Stomach (tissue), 19 donors: ENCODE measurements at places on chromosomes 1 and 21. TPM values are rescaled to one million over a fixed set of nuclear protein-coding genes. Genes with fewer than 3 reads are reported as not detected.

DNA sequence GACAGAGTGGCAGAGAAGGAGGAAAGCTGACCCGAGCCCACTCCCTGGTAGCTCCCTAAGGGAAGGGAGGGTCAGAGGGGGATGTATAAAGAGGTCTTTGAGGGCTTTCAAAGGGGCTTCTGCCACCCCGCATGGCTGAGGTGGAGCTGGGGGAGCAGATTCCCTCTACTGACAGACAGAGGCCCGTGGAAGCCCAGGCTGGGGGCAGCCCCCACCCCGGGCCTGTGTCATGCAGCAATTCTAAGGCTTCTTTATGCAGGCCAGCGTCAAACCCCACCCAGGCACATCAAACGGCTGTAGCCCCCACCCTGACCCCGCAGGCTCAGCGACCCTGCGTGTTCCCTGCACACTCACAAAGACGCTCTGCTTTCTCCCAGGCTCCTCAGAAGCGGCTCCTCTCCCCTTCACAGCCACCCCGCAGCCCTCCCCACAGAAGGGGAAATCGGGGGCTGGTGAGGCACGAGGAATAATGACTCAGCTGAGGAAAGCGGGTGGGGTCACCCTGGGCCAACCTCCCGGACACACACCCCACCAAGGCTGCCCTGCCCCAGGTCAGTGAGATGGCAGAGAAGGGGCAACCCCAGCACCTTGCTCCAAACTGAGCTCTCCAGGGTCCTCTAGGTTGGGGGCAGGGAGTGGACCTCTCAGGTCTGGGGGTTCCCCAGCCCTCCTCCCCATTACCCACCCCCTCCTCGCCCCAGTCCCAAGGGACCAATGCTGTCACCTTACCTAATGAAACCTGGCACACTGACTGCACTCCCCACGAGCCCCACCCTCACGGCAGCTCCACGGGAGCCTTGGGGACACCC is 10.8 kb downstream of the SLC45A3 start:
- DNase-seq, result no peak
- no peaks in the 10 kb centered on the region for H3K27me3 ChIP-seq
- H3K27ac ChIP-seq, result peak overlapping the region; percentile 25

DNA sequence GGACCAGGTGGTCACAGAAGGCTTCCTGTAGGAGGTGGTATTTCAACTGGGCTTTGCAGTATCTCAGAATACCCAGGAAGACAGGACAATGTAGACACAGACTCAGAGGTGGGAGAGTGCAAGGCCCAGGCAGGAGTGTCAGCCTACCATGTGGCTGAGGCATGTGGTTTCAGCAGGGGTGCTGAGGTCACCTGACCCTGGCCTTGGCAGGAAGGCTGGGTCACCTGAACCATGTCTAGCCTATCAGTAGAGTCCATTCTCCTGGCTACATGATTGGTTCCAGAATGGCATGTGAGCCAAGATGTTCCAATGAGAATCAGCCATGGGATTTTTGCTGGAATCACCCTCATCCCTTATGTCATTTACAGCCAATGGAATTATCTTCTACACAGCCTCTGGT is 169.4 kb downstream of the ACTL8 start:
- DNase-seq, result no peak
- H3K27me3 ChIP-seq, result no peaks in the 10 kb centered on the region
- H3K4me3 ChIP-seq, result no peak overlapping the region

DNA sequence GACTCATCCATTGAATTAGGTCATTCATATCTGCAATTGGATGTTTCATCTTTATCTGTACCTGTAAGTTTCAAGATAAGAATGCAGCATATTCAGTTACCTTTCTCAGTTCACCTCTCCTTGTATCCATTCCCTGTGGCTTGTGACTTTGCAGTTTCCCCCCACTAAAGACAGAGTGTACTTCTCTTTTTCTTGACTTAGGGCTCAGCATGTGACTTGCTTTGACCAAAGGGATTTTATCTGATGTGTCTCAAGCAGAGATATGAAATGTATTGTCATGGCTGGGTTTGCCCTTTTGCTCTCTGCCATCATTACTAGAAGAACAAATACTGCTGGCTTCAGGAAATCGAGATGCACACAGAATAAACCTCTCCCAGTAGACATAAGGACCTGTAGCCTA is 754.8 kb downstream of the ADGRL2 start:
- no peaks in the 10 kb centered on the region for H3K4me1 ChIP-seq
- no peaks in the 10 kb centered on the region for H3K36me3 ChIP-seq
- no peak overlapping the region for H3K27ac ChIP-seq
- no peaks in the 10 kb centered on the region for H3K27me3 ChIP-seq
- H3K4me3 ChIP-seq, result no peak overlapping the region

DNA sequence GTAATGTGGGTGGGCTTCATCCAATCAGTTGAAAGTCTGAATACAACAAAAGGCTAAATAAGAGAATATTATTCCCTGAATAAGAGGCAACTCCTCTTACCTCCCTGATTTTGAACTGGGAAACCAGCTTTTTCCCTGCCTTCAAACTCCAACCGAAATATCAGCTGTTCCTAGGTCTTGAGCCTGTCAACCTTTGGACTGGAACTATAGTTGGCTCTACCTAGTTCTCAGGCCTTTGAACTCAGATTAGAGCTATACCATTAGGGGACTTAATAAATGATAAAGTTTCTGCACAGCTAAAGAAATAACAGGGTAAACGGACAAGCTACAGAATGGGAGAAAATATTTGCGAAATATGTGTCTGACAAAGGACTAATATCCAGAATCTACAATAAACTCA is 43.8 kb upstream of the BEND5 start:
- no peaks in the 10 kb centered on the region for H3K36me3 ChIP-seq
- no peak overlapping the region for H3K4me3 ChIP-seq
- H3K27me3 ChIP-seq, result no peaks in the 10 kb centered on the region
- no peak overlapping the region for H3K27ac ChIP-seq
- H3K4me1 ChIP-seq, result no peaks in the 10 kb centered on the region
- DNase-seq, result no peak

DNA sequence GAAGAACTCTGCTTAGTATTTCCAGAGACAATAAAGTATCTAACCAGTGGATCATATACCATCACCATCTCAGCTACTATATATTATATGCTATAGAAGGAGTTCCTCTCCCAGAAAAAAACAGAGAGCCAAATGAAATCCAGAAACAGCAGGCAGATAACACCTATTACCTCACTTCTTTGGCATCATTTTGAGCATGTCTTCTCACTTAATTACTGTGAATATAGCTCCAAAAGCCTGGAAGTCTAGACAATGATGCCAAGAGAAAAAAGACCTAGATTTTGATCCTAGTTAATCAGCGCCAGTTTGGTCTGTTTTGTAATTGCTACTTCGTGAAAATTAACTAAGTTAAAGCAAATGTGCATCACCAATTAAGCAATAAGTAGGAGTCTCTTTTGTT is 131.3 kb downstream of the EIF4G3 start:
- H3K27ac ChIP-seq, result no peak overlapping the region
- H3K4me1 ChIP-seq, result peaks cover 2% of the 10 kb centered on the region
- no peaks in the 10 kb centered on the region for H3K27me3 ChIP-seq
- no peak for DNase-seq
- H3K36me3 ChIP-seq, result peaks cover 16% of the 10 kb centered on the region

GRCh38 chr1:6352138-6352563 is 41.4 kb downstream of the ACOT7 start:
- H3K4me3 ChIP-seq, result no peak overlapping the region
- no peak for DNase-seq
- peaks cover 31% of the 10 kb centered on the region for H3K4me1 ChIP-seq
- H3K27ac ChIP-seq, result no peak overlapping the region

GRCh38 chr1:210715072-210715471 is 386.4 kb downstream of the HHAT start:
- no peak overlapping the region for H3K4me3 ChIP-seq
- H3K27me3 ChIP-seq, result no peaks in the 10 kb centered on the region

GRCh38 chr21:34227386-34227852 is 136.4 kb upstream of the KCNE2 start:
- no peak overlapping the region for H3K27ac ChIP-seq
- H3K27me3 ChIP-seq, result no peaks in the 10 kb centered on the region
- no peaks in the 10 kb centered on the region for H3K36me3 ChIP-seq
- no peaks in the 10 kb centered on the region for H3K4me1 ChIP-seq

DNA sequence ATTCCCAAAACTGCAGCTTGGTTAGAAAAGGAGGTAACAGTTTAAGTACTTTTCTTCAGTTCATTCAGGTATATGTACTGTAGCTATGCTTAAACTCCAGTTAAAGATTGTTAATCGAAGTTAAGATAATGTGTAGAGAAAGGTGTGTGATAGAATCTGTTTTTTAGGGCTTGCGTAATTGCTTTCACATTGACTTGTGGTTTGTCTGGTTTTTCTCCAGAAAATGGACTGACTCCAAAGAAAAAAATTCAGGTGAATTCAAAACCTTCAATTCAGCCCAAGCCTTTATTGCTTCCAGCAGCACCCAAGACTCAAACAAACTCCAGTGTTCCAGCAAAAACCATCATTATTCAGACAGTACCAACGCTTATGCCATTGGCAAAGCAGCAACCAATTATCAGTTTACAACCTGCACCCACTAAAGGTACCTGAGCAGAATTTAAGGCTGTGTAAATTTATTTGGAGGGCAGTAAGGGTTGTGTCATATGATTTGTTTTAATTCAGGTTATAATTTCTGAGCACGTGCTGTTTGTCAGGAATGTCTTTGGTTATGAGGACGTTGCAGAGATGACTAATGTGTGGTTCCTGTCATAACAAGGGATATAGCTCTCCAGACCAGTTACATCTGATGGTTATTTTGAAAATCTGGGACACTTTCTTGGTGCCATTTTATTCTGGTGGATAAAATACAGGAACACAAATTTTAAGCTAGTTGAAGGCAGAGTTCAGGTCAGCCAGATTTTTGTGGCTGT is 26.0 kb downstream of the ATF6 start:
- H3K4me1 ChIP-seq, result peaks cover 15% of the 10 kb centered on the region
- no peak for DNase-seq
- H3K27me3 ChIP-seq, result no peaks in the 10 kb centered on the region
- no peak overlapping the region for H3K27ac ChIP-seq
- H3K36me3 ChIP-seq, result peaks cover 1% of the 10 kb centered on the region

LRRC8B gene
- total RNA-seq, result 27.4 TPM

ATP5PO gene
- 197 TPM for total RNA-seq

MASP2 gene
- total RNA-seq, result not detected

CLCA2 gene
- 4.1 TPM for total RNA-seq

ACKR1 gene
- total RNA-seq, result 19.8 TPM

DEPDC1 gene
- not detected for total RNA-seq

LRRC53 gene
- total RNA-seq, result not detected
